ENCODE measurements at places on chromosomes 11 and 22. TPM values are rescaled to one million over a fixed set of nuclear protein-coding genes. Genes with fewer than 3 reads are reported as not detected.

DNA sequence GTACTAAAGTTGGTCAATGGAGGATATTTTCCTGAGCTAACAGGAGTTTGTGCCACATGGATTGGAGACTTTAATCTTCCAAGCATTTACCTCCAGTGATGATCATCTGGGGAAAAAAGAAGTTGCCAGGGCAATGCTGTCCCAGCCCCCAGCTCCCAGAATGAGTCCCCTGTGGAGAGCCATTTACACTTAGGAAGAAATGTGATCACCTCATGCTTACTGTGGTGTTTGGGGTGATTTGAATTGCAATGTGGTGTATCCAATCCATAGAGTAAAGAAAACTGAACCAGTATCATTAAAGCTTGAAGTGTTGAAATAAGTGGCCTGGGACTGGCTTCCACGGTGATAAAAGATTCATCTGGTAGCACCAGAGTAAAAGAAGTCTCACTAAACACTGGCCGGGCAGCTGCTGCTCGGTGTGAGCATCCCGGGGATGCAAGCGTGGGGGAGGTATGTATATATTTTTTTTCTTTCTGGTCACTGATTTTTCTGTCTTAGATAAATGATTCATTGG lies 117.2 kb upstream of the NTM start:
- peak; percentile 35 for ATAC-seq

DNA sequence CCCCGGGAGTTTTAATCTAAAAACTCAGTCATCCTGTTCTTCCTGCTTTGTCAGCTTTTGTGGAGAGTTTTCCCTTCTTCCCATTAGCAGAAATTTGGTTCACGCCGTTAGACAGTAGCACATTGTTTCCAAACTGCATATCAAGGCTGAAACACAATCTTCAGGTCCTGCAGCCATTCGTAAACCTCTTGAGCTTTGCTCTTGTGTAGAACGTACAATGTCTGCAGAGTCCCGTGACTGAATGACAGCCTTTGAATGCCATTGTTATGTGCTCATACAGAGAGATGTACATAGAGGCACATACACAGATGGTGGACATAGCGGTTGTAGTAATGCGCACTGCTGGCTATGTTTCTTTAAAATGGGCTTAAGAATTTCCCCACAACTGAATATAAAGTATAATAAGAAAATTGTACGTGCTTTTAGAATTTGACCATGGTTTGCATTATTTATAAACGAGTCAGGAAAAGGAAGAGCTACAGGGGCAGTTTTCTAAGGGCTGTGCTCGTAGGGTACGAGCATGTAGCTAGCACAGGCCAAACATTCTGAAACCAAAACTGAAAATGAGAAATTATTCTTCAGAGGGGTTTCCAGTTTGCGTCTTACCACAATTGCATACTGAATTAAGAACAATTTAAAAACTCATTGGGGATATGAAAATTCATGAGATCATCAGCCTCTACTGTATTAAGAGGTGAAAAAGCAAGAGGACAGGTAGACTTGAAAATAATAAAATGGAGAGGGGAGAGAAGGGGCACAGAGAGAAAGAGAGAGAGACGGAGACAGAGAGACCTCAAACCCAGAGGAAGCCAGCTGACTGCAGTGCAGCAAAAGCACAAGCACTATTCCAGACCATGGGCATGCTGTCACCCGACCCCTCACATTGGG lies 310.1 kb downstream of the CADM1 start:
- ATAC-seq = no peak

GRCh38 chr11:73106347-73106746 lies 35.8 kb downstream of the FCHSD2 start:
- no peak for ATAC-seq

GRCh38 chr22:47517062-47517461 lies 754.6 kb downstream of the TBC1D22A start:
- ATAC-seq = no peak

DNA sequence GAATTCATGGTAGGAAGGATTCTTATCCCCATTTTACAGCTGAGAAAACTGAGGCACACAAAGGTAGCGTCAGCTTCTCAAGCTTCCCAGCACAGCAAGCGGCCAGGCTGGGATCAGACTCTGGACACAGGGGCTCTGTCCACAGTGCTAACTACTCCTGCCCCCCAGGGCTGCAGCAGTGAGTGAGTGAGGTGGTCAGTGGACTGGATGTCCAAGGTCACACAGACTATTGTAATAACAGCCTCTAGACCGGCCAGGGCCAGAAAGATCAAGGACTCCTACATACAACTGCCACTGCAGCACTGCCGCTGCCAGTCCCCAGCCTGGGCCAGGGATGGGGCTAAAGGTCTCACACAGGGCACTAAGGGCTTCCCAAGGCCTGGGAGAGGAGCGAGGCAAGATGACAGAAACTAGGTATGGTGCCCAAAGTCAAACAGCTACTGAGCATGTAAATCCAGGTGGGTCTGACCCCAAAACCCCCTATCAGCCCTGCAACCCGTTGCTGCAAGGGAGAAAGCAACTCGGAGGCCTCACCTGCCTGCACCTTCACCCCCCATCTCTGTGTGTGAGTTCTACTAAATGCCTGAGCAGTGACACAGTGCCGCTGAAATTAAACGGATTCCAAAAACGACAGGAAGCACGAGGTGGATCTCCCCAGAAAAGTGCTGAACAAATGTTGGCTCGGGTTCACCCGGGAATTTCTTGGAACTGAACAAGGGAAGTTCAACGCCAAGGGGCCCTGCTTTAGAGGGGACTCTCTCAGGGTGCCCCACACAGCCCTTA lies 161.8 kb upstream of the GRK3 start:
- no peak for ATAC-seq

GRCh38 chr11:9568161-9568853 lies 5.2 kb upstream of the WEE1 start:
- ATAC-seq = no peak

DNA sequence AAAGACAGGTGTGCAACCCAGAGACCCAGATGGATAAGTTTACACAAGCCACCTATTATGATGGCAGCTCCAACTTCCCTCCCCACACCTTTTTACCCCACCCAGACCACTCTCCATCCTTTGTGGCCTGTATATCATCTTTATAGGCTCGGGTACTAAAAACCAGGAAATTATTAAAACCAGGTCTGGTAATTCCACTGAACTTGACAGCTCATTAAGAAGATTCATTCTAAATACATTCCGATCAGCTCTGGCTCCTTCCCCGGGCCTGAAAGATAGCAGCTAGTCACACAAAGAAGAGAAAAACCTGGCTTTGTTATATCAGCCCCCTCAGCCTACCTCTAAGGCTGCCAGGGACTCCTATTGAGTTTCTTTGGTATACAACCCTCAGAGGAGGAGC lies 67.9 kb upstream of the API5 start:
- ATAC-seq = no peak

GRCh38 chr11:120807414-120808150 lies 216.3 kb upstream of the TBCEL start:
- ATAC-seq = peak; percentile 69

GRCh38 chr11:93476796-93477195 lies 66.4 kb downstream of the SMCO4 start:
- ATAC-seq = no peak

- no peak for ATAC-seq
Measured at GRCh38 chr11:108037636-108038035, 28.9 kb downstream of the CUL5 start.

DNA sequence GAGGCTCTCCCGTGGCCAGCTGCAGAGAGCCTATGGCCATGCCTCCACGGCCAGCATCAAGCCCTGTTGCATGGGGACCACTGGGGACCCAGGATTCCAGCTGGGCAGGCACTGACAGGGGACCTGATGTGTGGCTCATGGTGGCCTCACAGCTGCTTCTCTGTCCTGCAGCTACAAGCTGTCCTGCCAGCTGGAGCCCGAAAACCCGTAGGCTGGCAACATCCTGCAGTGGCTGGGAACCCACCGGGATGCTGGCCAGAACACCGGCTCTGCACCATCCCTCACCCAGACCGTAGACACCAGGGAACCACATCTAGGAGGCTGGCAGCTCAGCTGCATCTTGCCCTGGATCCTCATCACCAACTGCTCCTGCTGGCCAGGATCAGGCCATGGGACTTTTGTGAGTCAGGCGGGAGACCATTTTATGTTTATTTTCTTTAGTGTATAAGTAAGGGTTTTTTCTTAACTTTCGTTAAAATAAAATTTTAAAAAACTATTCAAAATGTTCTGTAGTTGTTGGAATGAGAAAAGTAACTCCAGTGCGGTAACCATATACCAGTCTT lies 7.9 kb downstream of the RGL4 start:
- no peak for ATAC-seq

GRCh38 chr11:1988667-1989317 lies 8.8 kb downstream of the H19 start:
- peak; percentile 37 for ATAC-seq

GRCh38 chr11:121321614-121322243 lies 29.2 kb downstream of the SC5D start:
- peak; percentile 42 for ATAC-seq

- no peak for ATAC-seq
Measured at GRCh38 chr11:64799623-64800302, 3.3 kb downstream of the MAP4K2 start.

- peak; percentile 99 for ATAC-seq
Measured at GRCh38 chr11:127074151-127074761, 73.7 kb upstream of the KIRREL3 start.

GRCh38 chr11:1377231-1377780 lies 12.4 kb upstream of the BRSK2 start:
- no peak for ATAC-seq

GRCh38 chr11:65425105-65425970 lies 2.7 kb downstream of the NEAT1 start:
- ATAC-seq = no peak

DNA sequence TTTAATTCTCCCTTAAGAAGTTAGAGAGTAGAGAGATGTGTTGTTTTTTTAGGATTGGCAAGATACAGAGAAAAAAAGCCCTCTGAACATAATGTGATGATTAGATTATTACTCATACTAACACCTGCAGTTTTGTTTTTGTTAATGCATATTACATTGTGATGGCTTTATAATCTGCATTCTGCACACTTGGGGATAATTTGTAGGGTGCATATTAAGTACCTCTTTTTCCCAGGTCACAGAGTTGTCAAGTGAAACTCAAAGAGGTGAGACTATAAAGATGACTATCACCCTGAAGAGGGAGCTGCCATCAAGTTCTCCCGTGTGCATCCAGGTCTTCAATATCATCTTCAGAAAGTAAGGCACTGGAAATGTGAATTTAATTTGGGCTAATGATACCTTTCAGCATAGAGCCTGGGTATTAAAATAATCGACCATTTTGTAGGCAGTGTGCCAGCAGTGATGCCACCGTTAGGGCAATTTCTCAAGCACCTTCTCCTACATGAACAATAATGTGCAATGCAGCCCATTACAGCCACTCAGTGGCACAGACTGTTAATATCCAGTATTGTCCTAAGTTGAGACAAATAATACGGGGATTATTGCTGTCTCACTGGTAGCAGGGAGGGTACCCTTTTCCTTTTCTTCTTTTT lies 16.2 kb downstream of the PIWIL4 start:
- no peak for ATAC-seq

DNA sequence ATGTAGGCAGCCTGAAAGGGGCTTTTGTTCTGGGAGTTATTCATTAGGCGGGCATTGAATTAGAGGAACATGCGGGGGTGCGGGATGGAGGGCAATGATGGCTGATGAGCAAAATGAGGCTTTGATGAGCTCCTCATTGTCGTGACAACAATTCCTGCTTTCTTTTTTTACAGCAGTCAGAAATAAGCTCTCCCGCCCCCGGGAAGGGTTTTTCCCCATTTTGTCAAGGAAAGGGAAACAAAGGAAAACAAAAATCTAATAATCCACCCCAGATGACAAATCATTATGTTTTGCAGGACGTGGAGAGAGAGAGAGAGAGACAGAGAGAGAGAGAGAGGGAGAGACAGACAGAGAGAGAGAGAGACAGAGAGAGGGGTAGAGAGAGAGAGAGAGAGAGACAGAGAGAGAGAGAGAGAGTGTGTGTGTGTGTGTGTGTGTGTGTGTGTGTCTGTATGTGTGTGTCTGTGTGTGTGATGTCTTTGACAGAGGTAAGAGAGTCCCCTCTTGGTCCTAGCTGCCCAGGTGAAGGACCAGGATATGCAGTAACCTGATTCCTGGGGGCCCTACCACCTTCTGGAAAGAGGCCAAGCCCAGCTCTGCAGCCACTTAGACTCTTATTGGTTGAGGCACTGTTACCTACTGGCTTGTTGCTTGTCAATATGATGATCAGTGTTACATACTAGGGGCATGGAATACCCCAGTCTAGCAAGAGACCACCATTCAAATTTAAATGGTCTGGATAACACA lies 46.7 kb upstream of the PARVA start:
- ATAC-seq = peak; percentile 78

DNA sequence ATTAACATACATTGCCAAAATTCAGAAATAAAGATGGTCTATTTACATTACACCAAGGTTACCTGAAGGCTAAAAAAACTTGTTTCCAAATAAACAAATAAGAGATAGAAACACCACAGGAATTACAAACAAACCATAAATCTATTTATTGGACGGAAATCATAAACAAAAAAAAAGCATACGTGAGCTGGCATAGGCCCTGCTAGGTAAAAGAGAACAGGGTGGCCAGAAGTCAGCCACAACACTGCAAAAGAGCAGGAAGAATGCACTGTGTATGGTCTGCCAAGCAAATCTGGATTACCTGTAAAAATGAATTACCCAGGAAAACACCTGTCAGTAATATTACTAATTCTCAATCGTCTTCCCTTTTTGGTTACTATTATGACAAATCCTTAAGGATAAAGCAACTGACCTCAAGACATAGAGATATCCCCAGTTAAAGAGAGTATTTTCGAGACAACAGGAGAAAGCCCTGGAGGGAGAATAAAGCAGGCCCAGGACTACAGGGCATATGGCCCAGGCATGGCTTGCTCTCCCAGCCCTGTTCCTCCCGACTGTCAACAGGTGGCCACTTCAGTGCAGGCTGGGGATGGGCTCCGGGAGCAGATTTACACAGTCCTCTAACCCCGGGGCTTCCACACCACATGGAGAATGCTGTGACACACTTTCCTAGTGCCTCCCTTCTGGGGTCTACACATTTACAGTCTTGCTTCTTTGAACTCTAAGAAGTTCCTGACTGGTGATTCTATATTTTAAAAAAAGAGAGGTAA lies 18.0 kb downstream of the PPP2R1B start:
- ATAC-seq = no peak

- no peak for ATAC-seq
Measured at GRCh38 chr11:43681401-43681942, 934 bp downstream of the HSD17B12 start.

The OR51B4 gene
- total RNA-seq = 0.31 TPM

The GALR3 gene
- not detected for total RNA-seq

The IL18 gene
- not detected for total RNA-seq

The NCAM1 gene
- total RNA-seq = 130 TPM
